ENCODE measurements at places on chromosomes 2 and 18.
A peak's percentile ranks its signal among the peaks of the same experiment; 100 is the strongest.

DNA sequence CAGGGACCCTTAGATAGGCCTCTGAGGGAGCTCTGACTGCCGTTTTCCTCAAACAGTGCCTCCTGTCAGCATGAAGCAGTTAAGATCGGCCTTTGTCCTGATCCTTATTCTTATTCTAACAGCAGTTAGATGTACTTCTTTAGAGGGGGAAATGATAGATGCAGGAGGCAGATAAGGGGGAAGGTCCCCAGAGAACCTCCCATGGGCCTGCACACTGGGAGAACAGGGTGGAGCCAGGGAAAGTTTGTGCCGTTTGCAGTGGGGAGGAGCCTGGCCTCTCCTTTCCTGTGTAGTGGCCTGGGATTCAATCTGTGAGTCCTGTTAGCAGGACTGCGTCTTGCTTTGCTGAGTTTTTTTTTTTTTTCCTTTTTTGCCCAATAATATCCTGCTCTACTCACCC is 7.9 kb upstream of the INPP4A start:
- DNase-seq, result no peak

DNA sequence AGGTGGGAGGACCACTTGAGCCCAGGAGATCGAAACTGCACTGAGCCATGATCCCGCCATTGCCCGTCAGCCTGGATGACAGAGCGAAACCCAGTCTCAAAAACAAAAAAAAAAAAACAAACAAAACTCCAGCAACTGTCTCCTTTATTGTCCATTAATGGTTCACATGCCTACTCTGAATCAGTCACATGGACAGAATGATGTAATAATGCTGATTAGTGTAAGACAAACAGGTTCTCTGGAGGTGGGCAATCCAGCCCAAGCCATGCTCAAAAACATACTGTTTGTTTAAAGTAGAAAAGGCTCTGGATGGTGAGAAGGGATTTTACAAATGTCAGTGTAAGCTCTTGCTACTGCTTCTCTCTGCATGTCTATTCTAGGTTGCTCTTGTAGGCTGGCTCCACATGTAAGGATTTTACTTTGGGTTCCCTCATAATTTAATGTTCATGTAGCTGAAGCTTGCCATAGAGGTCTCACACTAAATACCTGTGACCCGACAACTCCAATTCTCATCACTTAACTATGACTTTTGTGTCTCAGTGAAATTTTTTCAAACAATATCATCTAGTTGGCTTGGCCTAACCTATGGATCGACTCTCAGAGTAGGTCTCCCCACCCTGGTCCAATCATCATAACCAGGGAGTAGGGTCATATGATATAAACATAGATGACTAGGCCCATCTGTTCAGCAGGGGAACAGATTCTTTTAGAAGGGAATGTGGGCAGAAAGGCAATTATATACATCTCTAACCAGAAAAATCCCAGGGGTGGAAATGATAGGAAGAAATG is 83.9 kb upstream of the SLC39A10 start:
- no peak for DNase-seq

DNA sequence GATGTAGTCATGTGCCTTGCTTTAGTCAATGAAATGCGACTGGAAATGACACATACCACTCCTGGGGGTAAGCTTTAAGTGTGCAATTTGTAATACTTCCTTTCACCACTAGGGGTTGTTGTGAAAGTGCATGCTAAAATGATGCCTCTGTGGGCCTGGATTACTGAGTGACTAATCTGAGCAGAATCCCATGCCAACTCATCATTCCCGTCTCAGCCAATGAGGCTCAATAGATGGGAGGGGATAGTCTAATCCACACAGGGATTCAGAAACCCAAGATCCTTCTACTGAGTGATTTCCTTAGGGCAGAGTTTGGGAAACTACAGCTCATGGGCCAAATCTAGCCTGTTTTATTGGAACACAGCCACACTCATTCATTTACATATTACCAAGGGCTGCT is 54.0 kb downstream of the HRH4 start:
- DNase-seq, result no peak

DNA sequence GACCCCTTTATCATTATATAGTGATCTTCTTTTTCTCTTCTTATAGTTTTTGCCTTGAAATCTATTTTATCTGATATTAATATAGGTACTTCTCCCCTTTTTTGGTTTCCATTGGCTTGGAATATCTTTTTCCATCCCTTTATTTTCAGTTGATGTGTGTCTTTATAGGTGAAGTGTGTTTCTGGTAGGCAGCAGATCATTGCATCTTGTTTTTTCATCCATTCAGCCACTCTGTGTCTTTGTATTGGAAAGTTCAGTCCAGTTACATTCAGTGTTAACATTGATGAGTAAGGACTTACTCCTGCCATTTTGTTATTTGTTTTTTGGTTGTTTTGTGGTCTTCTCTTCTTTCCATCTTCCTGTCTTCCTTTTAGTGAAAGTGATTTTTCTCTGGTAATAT is 133.4 kb downstream of the DIS3L2 start:
- no peak for DNase-seq

DNA sequence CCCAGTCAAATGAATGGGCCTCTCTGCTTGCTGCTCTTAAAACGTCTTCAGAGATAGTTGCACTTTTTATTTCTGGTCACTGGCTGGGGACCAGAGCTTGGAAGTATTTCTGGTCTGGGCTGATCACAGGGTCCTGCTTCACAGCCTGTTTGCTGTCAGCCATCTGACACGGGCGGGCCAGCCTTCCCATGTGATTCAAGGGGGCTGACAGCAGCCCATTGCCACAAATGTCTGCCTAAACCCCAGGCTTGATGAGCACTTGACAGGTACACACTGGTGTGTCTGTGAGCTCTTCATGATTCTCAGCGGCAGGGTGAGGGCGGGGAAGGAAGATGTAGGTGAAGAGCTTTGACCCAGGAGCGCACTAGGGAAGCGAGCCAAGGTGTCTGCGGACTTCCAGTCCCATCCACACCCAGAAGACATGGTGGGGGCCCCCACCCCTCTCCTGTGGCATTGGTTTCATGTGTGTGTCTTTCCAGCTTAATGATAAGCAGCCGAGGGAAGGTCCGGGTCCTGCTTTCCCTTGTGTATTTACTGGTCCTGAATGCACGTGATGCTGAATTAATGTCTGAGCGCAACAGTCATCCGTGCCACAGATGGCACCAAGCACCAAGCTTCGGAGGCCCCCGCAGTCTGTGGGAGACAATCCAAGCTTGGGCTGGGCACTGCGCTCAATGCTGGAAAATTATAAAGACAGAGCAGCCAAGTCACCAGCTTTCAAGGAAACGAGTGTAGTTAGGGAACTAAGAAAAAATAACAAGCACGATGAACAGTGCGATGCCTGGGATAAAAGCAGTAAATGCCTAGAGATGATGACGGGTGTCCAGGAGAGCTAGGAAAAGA is 73.3 kb downstream of the SH3BP4 start:
- DNase-seq, result peak; percentile 89

DNA sequence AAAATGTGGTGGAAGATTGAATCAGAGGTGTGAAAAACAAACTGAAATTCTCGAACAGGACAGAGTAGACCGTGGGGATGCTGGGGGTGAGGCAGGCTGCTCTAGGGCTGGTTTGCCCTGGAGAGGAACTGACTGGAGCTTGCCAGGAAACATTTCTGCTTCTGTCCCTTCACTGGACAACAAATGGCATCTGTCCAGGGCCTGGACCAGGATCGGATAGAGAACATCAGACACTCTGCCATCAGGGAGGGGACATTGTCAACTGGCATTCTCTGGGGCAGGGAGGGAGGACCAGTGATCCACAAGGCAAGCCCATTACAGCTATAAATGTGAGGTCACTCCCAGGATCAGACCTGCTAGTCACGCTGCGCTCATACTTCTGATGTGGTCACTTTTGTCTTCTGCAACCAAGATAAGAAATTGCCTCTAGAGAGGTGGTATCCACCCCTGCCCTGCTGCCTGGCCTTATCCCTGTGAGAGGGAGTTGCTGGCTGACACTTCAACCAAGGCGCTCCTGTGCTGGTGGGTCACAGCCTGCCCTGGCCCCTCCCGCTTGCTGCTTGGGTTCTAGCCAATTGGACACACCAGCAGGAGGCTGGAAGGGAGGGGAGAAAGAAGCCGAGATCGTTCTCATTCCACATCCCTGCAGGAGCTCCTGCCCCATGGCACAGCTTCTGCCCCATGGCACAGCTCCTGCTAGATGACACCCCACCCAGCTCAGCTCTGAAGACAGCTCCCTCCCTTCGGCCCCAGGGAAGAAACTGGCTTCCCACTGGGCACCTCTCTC is 8.7 kb downstream of the NPPC start:
- no peak for DNase-seq

- DNase-seq, result no peak
These were observed 660.2 kb upstream of the CDH2 start for GRCh38 chr18:28837100-28837499.

- no peak for DNase-seq
These were observed 58.7 kb downstream of the ITGB6 start for GRCh38 chr2:160141419-160141818.

- DNase-seq, result no peak
These were observed 51.5 kb downstream of the RPL37A start for GRCh38 chr2:216549926-216550690.

DNA sequence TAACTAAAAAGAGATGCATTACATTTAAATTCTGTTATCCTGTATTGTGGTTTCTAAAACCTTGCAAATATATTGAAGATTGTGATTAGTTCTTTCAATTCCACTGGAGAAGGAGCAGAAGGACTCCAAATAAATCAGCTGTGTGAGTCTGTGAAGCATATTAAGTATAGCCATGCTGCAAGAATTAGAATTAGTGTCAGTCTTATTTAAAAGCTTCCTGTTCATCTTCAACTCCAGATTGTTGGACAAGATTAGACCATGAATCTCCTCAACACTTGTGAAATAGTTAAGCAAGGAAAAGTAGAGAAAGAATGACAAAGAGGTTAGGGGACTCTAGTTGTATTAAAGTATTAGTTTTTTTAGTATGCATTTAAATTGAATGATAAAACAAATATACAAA is 92.5 kb upstream of the LRP1B start:
- DNase-seq, result no peak

GRCh38 chr2:162257425-162257824 is 14.2 kb upstream of the FAP start:
- DNase-seq, result no peak

DNA sequence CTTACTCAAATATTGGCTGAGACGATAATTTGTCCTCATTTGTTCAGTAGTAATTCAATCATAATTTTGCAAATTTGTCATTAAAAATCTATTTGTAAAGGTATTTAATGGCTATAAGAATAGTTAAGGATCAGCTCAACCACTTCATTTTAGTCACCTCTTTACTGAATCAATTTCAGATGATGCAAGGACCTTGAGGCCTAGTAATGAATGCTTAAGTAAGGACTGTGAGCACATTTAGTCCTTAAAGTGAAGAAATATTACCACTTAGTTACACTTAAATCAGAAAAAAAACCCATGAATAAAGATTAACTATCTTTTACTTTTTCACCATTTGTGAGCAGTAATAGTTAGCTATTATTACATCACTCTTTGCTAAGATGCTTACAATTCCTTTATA is 778.9 kb downstream of the CCDC85A start:
- DNase-seq, result no peak

DNA sequence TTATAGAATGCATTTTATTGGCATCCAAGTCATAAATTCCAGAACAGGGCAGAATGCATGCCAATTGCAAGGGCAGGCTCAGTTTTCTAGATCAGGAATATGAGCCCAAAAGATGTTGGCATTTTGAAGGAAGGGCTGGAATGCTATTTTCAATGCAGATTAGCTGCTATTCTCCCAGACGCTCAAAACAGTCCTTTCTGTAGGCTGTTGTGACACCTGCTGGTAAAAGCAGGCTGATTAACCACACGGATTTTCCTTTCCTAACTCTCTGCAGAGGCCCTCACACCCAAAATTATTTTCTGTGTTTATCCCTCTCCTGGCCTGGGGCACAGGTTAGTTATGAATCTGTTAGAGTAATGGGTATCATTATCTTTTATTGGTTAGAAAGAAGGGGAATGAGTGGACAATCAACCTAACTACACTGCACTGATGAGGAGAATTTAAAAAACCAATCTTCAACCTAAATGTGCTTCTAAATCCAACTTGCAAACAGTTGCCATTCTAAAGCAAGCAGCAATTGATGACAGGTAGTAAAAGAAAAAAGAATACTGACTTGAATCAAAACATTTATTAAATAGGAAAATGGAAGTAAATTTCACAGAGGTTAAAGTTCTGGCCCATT is 94.0 kb downstream of the PLA2R1 start:
- DNase-seq, result no peak

- DNase-seq, result no peak
These were observed 65.2 kb downstream of the ZEB2 start for GRCh38 chr2:144454466-144455287.

DNA sequence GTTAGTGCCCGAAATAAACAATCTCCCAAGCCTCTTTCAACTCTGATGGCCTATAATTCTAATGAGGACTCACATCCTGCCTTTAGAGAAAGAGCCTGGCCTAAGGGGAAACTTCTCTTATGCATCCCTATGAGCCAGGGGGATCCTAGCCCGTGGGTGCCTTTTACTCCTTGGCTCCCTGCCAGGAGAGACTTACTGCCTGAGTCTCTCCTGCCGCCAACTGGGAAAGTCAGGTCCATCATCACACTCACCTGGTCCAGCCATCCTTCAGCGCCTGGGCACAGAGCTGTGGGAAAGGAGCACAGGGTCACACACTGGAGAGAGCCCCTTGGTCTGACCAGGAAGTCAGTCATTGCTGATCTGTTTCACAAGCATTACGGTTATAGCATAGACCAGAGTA is 24.1 kb downstream of the ENOSF1 start:
- no peak for DNase-seq

Data from NCI-H446 treated with DMSO at 0.1 percent for 48 hours (cell line).